Amniotic stem cell (primary cell): ENCODE measurements at places on chromosomes 2 and 18.
A peak's percentile ranks its signal among the peaks of the same experiment; 100 is the strongest.

GRCh38 chr2:130319536-130319935 is 23.2 kb upstream of the IMP4 start:
- no peak for DNase-seq

- no peak for DNase-seq
Observed at GRCh38 chr18:55699233-55699765, 111.3 kb upstream of the TCF4 start.

DNA sequence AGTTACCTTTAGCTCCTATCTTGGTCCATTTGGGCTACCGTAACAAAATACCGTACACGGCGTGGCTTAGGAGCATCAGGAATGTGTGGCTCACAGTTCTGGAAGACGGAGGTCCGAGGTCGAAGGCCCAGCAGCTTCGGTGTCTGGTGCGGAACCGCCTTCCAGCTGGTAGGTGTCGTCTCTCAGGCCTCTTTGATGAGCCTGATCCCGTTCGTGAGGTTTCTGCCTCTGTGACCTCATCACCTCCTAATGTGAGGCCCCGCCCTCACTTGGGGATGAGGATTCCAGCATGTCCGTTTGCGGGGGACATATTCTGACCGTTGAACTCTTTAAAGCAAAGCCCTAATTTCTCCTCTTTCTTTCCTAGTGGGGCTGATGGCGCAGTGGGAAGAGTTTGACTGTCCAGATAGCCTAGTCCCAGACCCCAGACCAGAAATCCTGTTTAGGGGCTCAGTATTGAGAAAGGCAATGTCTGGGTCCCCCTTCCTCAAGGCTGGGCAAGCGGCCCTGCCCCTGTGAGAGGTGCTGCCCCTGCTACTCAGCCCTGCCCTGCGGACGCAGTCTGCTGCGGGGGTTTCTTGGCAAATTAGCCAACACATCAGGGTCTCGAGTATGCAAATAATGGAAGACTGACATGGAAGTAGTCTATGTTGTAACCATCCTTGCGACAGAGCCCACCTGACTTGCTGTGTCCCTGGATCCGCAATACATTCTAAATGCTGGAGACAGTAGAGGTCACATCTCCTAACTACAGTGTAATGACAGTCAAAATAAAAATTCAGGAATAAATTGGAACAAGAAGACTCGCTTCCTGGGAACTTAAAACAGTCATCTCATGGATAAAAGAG is 128.0 kb downstream of the ASB1 start:
- DNase-seq, result no peak

DNA sequence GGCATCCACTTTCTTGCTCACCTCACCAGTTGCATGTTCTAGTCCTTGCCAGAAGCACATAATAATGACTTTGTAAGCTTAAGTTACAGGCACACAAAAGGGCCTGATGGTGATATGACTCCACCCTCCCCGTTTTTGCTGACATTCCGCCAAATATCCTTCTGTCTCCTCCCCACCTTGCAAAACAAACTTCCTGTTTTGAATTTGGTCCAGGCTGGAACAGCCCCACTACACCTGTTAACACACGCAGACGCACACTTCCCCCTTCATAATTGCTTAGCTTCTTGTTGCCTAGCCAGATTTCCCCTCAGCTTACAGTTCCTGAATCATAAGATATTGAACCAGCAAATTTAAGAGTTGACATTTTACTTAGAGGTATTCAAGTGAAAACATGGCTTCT is at the start of gene MGAT5:
TSS of gene MGAT5 (plus strand) at position 269 of the 400 bp plus-strand sequence. CDS start 332 bp downstream, outside the sequence.
- DNase-seq, result no peak

DNA sequence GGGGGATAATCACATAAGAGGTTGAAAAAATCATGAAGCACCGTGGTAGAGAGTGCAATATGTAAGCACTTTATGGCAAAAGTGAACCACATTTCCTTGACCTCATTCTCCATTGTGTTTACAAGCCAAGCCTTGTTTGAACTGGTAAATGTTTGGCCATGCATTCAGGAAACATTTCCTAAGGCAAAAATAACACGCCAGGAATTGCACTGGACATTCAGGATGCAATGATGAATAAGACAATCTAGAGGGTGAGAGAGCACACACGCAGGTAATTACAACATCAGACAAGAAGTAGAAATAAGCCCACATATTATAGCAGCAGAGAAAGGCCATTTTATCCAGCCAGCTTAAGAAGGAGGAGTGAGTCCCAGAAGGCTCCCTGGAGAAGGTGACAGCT is 218.0 kb upstream of the OSR1 start:
- DNase-seq, result no peak

- DNase-seq, result no peak
Observed at GRCh38 chr2:102755284-102755683, 6.5 kb upstream of the TMEM182 start.

DNA sequence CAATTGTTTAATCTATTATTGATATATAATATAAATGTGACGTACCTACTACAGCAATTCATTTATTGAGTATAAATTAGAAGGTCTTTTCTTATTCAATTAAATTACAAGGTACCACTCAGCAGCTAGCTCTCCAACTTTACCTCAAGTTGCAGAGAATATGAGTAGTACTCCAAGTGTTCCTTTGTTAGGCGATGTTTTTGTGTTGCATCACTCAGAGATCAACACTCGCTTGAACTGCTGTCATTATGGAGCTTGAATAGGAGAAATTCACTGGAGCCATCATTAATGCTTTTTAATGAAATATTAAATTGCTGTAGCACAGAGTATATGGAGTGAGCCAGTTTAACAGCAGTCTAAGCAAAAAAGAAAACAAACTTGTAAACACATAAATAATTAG is 320.0 kb downstream of the FSIP2 start:
- DNase-seq, result no peak

- no peak for DNase-seq
Observed at GRCh38 chr2:168401048-168401556, 55.0 kb upstream of the CERS6 start.

GRCh38 chr2:64876137-64876647 is 113.0 kb upstream of the SLC1A4 start:
- peak; percentile 55 for DNase-seq

DNA sequence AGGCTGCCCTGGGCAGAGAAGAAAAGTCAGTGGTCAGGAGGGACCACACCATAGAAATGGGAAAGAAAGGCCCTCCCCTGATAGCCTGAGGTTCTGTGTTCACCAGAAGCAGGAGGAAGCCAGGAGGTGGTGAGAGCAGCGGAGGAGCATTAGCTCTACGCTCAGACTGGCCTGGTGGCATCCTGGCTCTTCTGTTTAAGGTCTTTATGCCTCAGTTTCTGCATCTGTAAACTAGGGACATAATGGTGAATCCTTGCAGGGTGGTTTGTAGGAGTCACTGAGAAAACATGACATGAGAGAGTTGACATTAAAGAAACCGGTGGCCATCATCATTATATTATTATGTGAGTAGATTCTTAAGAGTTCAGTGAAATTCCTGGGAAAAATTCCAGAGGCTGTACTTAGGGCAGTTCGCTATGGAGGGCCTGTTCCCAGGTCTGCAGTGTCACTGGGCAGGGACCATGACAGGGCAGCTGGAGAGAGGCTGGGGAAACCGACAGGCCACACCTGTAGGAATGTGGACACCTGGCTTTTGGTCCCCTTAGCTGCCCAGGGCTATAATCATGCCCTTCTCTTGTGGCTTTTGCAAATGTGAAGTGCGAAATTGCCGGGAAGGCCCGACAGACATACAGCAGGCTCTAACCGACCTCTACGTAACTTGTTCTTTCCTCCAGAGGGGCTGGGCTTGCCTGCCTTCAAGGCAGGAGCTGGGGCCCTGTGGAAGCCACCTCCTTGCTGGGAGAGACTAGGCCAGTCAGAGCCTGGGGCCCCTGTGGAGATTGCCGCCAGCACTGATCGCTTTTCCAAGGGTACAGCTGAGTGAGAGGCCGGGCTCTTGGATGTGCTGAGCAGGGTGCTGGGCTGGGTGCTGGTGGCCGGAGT is 31.0 kb downstream of the GLI2 start:
- DNase-seq, result no peak

DNA sequence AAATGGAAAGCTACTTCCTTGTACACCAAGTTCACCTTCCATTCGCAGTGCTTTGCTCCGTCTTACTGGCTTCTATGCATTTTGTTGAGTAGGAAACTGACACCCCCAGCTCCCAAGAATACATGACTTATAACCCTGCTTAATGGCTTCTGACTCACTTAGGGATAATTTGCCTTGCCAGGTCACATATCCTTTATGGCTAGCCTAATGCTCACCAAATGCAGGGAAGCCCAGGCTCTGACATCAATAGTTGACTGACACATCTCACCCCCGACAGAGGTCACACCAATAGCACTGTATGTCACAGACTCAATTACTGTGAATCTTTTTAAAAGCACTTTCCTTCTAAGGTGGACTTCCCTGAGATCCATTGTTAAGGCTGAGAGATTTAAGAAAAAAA is 147.2 kb downstream of the DTNA start:
- DNase-seq, result no peak

DNA sequence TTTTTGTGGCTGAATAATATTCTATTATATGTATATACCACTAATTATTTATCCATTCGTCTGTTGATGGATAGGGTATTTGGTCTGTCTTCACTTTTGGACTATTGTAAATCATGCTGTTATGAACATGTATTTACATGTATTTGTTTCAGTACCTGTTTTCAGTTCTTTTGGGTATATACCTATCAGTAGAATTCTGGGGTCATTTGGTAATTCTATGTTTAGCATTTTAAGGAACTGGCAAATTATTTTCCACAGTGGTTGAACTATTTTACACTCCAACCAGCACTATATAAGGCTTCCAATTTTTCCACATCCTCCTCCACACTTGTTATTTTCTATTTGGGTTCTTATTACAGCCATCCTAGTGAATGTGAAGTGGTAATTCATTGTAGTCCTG is 12.4 kb upstream of the TANK start:
- no peak for DNase-seq

DNA sequence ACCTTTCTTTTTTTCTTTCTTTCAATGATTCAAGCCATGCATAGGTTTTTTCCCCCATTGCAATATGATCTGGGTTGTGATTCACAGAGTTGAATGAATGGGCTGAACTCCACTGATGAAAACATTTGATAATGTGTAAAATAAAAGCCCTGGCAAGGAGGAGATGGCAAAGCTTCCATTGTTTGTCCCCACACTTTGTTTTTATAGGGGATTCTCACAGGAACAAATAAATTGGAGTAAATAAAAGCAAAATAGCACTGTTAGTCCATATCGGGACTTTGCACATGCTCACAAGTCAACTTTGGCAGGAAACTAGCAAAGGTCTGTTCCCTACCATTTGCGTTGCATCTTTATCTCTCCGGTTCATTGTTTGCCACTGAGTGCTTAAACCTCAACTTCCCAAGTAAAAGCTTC is 55.7 kb downstream of the MEIS1 start:
- no peak for DNase-seq

DNA sequence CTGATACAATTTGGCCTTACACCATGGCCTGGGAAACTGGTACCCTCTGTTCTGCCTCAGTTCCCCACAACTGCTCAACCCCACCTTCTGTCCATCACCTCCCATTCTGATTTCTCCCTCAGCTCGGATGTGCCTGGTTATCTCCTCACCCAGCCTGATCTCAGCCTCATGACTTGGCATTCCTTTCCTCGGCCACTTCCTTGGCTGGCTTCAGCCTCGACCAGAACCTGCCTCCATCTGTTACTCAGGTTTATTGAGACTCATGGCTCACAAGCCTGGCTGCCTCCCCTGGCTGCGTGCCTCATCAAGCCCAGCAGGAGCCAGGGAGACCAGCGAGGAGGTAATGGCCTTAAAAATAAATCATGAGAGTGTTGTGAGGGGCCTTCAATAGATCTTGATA is 356.2 kb upstream of the SPRED2 start:
- DNase-seq, result no peak

DNA sequence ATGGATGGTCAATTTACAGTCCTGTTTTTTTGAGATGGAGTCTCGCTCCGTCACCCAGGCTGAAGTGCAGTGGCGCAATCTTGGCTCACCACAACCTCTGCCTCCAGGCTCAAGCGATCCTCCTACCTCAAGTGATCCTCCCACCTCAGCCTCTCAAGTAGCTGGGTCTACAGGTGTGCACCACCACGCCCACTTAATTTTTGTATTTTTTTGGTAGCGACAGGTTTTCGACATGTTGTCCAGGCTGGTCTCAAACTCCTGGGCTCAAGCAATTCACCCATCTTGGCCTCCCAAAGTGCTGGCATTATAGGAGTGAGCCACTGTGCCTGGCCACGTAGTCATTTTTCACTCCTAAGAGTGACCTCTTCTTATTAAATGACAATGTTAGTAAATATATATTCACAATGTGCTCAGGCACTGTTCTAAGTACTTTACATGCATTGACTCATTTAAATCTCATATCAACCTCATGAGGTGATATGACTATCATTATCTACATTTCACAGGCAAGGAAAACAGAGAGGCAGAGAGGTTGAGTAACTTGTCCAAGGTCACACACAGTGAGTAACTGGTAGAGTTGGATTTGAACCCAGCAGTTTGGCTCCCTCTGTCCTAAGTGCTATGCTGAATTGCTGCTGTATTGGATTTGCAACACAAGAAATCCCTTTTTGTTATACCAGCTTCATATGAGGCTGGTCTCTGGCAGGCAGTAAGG is 5.6 kb upstream of the DIS3L2 start:
- DNase-seq, result no peak

DNA sequence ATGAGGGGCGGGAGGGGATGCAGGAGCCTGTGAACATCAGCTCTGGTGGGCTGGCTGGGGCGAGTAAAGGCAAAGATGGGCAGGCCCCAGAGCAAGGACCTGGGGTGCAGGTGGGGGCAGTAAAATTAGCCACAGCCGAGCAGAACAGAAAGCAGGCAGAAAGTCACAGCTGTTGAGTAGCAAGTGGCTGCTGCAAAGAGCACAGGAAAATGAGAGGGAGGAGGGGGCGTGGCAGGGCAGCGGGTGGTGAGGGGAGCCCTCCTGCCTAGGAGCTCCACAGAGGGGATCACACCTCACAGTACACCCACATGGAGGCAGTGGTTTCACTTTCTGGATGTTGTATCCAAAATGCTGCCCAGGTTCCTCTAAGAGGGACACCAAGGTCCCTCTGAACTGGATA is 79.6 kb downstream of the LBH start:
- DNase-seq, result no peak

GRCh38 chr2:85324639-85325465 is 2.9 kb downstream of the TGOLN2 start:
- DNase-seq, result no peak

- peak; percentile 49 for DNase-seq
Observed at GRCh38 chr2:223465793-223466192, 136.4 kb downstream of the SCG2 start.

- no peak for DNase-seq
Observed at GRCh38 chr2:33482518-33482917, 6.1 kb downstream of the RASGRP3 start.

DNA sequence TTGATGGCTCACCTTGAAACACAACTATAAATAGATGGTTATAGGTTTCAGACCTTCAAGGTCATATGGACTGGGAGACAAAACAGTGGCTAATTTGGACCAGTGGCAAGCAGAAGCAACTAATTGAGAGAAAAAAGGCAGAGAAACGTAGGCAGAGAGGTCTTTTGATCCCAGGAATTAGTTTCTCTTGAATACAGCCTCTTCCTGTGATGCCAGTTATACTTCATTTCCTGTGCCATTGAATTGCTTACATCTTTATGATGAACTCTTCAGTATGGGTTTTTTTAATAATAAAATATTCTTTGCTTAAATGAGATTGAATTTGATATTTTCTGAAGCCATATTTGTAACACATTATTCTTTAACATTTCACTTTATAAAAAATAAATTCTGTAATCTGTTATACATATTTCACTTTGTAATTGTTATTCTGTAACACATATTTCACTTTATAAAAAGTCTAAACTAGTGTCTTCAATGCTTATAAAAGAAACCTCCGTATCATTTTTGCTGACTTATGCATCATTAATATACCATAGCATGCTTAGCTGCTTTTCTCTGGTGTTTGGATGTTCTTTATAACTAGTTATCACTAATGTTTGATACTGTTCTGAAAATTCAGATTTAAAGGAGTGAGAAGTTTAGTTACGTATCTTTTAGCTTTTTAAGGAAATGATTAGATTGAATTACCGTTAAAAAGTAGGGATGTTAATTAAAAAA is 8.9 kb downstream of the VAPA start:
- no peak for DNase-seq
